ENCODE measurements at places on chromosomes 5 and 9. TPM values are rescaled to one million over a fixed set of nuclear protein-coding genes. Genes with fewer than 3 reads are reported as not detected.

Gene SLC6A18
- not detected for polyA plus RNA-seq

Gene IFNE
- 0.60 TPM for polyA plus RNA-seq

Gene BAAT
- 0.04 TPM for polyA plus RNA-seq

Gene HBEGF
- 10.2 TPM for polyA plus RNA-seq

Gene LCN9
- not detected for polyA plus RNA-seq

Gene PCDHGA4
- 0.02 TPM for polyA plus RNA-seq

Gene OR1J2
- polyA plus RNA-seq: not detected

Gene PCDHAC1
- 0.09 TPM for polyA plus RNA-seq

Gene AIF1L
- 4.1 TPM for polyA plus RNA-seq

Gene ANKRD18B
- 7.4 TPM for polyA plus RNA-seq

Gene NUTM2F
- not detected for polyA plus RNA-seq

Gene POU5F2
- not detected for polyA plus RNA-seq

Gene IFNB1
- not detected for polyA plus RNA-seq

Gene ANKRD20A1
- polyA plus RNA-seq: 0.09 TPM

Gene C5orf34
- 2.3 TPM for polyA plus RNA-seq

Gene SPINK4
- not detected for polyA plus RNA-seq

Gene PTGR1
- 66.3 TPM for polyA plus RNA-seq

Gene IGIP
- 0.83 TPM for polyA plus RNA-seq

Gene ATP10B
- polyA plus RNA-seq: not detected

Gene ADGRV1
- polyA plus RNA-seq: not detected

Gene CORO2A
- polyA plus RNA-seq: 12.9 TPM

Gene TAF1L
- polyA plus RNA-seq: not detected

Gene SPAG8
- 0.36 TPM for polyA plus RNA-seq

Gene SLCO4C1
- polyA plus RNA-seq: 0.21 TPM

Gene RANBP3L
- polyA plus RNA-seq: not detected

Gene SAPCD2
- polyA plus RNA-seq: 3.6 TPM

Gene CEP120
- polyA plus RNA-seq: 3.0 TPM

Gene RUFY1
- 22.7 TPM for polyA plus RNA-seq

Gene PHF24
- 0.06 TPM for polyA plus RNA-seq

Gene PCDHAC2
- 0.44 TPM for polyA plus RNA-seq

Gene PTGER4
- 1.4 TPM for polyA plus RNA-seq

Gene FAM221B
- not detected for polyA plus RNA-seq

Gene SLC31A2
- 38.0 TPM for polyA plus RNA-seq

Gene SAXO1
- polyA plus RNA-seq: not detected

Gene GABRA6
- polyA plus RNA-seq: not detected

Gene NR6A1
- 0.39 TPM for polyA plus RNA-seq

Gene AK8
- 0.16 TPM for polyA plus RNA-seq

Gene NMUR2
- not detected for polyA plus RNA-seq

Gene DMGDH
- polyA plus RNA-seq: 0.29 TPM

Gene SMIM32
- polyA plus RNA-seq: not detected

Gene WNT8A
- not detected for polyA plus RNA-seq

Gene PRR16
- not detected for polyA plus RNA-seq

Gene MORN5
- not detected for polyA plus RNA-seq

Gene HTR1A
- polyA plus RNA-seq: not detected

Gene PAX5
- polyA plus RNA-seq: not detected

Gene NACC2
- 2.6 TPM for polyA plus RNA-seq

Gene CER1
- polyA plus RNA-seq: not detected

Measured in foreskin keratinocyte (primary cell).